ENCODE measurements at places on chromosomes 1 and 21. TPM values are rescaled to one million over a fixed set of nuclear protein-coding genes. Genes with fewer than 3 reads are reported as not detected.

- no peak for DNase-seq
These were observed 1.8 kb upstream of the KRTAP10-12 start for GRCh38 chr21:44695184-44695583.

DNA sequence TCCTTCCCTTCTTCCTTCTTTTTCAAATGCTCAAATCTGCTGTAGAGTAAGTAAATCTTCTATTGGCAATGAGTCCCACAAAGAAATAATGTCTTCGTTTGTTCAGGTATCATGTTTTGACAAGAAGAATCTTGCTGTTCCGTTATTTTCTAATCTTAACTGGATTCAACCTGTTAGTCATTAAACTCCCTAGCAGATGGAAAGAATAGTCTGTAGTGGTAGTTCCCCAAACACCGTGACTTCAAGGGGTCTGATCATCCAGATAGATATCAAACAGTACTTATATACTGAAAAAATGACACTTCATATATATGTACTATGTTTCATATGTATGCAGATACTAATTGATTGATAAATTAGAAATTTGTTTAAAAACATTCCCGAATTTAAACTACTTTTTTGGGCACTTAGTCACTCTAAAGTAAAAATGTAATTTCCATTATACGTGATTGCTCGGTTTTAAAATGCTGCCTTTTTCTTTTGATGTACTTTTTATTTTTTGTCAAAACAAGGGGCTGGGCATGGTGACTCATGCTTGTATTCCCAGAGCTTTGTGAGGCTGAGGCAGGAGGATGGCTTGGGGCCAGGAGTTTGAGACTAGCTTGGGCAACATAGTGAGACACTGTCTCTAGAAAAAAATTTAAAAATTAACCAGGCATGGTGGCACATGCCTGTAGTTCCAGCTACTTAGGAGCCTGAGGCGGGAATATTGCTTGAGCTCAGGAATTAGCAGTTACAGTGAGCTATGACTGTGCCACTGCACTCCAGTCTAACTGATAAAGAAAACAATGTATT lies 335.7 kb upstream of the SNX7 start:
- DNase-seq = peak; percentile 69

DNA sequence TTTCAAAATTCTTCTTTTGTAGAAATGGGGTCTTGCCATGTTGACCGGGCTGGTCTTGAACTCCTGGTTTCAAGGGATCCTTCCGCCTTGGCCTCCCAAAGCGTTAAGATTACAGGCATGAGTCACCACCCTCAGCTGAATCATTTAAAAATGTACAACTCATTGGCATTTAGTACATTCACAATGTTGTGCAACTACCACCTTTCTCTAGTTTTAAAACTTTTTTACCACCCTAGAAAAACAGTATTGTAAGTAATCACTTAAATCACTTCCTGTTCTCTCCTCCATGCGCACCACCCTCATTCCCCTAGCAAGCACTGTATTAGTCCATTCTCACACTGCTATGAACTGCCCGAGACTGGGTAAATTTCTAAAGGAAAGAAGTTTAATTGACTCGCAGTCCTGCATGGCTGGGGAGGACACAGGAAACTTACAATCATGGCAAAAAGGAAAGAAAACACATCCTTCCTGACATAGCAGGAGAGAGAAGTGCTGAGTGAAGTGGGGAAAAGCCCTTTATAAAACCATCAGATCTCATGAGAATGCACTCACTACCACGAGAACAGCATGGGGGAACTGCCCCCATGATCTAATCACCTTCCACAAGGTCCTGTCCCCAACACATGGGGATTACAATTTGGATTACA lies 14.4 kb upstream of the THEM5 start:
- DNase-seq = no peak

- no peak for DNase-seq
These were observed 15.9 kb upstream of the PADI1 start for GRCh38 chr1:17188889-17189631.

DNA sequence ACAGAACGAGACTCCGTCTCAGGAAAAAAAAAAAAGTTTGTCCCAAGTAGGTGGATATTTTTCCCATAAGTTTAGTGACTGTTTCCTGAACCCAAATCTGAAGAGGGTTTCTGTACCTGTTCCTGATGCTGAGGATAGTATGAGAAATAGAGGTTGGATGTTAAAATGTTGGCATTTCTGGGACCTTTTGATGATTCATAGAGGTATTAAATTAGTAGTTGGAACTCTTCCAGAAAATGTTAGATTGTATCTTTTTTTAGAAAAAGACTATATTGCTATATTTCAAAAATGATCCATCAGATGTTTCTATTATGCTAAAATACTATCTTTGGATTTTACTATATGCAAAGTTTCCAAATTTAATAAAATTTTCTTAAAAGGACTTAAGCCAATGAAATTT lies 2.9 kb upstream of the CENPL start:
- no peak for DNase-seq

Gene HTR6
- not detected for total RNA-seq

GRCh38 chr1:231808990-231809389 lies 182.4 kb downstream of the DISC1 start:
- DNase-seq = peak; percentile 12

- no peak for DNase-seq
These were observed 862.8 kb downstream of the KCNT2 start for GRCh38 chr1:195745189-195746010.

- DNase-seq = peak; percentile 12
These were observed 98.7 kb upstream of the RGS1 start for GRCh38 chr1:192476802-192477298.

Gene ANKRD65
- 1.7 TPM for total RNA-seq

- DNase-seq = no peak
These were observed 202.6 kb downstream of the NFIA start for GRCh38 chr1:61284936-61285335.

Gene SNRPE
- total RNA-seq = 51.5 TPM

DNA sequence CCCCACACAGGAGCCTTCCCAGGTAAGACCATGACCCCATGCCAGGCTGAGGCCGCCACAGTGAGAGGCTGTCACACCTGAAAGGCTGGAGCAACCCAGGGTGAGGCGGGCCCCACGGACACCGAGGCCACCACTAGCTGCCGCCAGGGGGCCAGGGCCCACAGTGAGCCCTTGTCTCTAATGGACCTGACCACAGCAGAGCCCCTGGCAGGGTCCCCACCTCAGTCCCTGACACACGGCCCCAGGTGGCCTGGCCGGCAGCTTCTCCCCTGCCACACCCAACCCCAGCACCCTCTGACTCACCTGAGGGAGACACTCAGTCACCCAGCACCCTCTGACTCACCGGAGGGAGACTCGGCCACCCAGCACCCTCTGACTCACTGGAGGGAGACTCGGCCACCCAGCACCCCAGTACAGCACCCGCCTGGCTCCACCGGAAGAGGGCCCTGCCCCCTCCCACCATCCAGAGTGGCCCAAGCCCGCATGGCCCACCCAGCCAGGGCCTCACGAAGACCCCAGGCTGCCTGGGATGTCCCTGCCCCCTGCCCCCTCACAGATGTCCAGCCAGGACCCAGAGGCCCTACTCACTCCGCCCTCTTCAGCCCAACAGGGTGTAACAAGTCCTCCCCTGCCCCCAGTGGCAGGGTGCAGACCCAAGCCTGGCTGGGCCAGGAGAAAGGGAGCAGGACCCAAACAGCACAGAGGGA lies 4.4 kb downstream of the DVL1 start:
- no peak for DNase-seq

DNA sequence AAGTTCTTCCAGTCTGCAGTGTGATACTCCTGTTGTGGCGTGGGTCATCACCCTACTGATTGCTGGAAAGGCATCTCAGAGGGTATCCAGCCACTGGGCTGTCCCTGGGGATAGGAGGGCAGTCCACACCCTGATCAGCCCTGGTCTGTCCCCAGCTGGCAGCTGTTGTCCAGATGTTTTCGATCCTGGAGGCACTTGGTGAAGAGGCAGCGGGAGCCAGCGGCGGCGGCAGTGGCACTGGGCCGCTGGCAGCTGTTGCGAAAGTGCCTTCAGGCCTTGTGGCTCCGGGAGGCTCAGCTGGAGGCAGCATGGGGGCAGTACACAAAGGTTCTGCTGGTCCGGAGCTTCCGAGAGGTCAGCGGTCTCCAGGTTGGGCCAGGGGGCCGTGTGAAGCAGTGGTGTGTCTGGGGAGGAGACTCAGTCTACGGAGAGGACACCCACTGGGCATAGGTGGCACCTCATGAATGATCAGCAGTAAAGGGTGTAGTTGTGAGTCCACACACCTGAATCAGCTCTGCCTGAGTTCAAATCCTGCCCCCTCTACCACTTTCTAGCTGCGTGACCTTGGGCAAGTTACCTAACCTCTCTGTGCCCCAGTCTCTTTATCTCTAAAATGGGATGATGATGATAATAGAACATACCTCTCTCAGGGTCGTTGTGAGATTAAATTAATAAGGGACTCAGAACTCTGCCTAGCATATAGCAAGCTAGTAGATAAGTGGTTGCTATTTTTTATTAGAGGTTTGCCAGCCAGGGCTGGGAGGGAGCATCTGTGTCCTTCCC lies 6.1 kb downstream of the C1orf167 start:
- no peak for DNase-seq

Gene CREB3L4
- 5.8 TPM for total RNA-seq

DNA sequence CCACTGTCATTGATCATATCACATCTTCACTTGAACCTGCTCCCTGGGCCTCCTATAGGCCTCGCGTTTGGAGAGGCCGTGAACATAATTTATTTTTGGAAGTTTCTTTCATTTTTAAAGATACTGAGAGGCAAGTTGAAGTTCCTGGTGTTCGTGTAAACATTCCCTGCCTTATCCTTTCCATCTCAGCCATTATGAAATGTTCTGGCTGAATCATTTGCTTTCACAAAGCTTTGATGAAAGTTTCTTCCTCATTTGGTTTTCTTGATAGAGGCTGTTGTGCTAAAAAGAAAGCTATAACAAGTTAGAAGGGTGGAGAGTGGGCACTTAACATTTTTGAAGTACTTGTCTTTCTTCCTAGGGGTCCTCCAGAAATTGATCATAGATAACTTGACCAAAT lies 15.5 kb downstream of the CAMTA1 start:
- no peak for DNase-seq

- no peak for DNase-seq
These were observed 7.9 kb downstream of the LYST start for GRCh38 chr1:235858766-235859165.

DNA sequence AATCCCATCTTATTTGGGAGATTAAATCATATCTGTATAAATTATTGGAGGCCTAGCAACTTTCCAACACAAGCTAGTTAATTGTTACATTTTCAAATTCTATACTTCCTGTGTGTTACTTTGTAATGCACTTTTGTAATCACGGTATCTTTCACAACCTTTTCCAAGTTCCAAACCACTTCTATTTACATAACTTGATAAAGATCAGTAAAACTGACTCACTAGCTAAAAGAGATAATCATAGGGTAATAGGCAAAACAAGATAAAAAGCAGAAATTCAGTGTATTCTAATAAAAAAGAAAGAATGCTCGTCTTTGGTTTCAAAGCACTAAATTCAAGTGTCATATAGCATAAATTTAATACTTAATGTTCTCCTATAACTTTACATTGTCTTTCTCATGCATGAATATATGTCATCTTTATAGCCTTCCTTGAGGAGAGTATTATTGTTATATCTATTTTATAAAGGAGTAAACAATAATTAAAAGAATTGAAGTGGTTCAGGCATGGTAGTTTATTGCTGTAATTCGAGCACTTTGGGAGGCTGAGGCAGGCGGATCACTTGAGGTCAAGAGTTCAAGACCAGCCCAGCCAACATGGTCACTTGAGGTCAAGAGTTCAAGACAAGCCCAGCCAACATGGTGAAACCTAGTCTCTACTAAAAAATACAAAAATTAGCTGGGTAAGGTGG lies 66.4 kb downstream of the RGS13 start:
- DNase-seq = peak; percentile 14

- peak; percentile 76 for DNase-seq
These were observed 20.5 kb downstream of the MAPKAPK2 start for GRCh38 chr1:206705191-206705590.

Gene TRIM67
- 1.2 TPM for total RNA-seq

DNA sequence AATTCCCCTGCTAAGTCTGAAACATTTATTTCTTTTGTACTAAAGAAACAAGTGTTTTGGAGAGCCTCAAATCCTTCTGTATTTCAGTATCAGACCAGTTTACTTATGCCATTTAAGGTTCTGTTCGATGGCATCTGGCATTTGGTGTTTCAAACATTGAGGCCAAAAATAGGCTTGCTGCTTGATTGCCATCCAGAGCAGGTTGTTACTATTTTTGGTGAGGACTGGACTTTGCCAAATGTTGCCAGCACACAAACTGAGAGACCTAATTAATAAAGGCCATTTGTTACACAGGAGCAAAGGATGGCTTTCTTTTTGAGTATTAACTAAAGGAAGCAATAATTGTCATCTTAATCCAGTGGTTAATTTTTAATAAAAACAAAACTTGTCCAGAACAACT lies 26.2 kb downstream of the VPS45 start:
- no peak for DNase-seq

DNA sequence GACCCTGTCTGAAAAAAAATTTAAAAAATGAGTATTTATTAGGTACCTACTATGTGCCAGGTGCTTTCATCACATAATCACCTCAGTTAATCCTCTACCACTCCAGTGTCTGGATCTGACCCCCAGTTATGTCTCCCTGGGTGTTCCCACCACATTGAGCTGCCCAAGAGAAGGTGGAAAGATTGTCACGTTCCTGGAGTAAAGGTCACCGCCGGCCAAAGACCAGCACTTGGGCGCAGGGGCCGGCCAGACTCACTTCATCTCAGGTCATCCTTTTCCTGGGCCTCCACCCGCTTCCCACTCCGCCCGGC lies 714 bp downstream of the PYCR2 start:
- no peak for DNase-seq

Data from umbilical cord (tissue), 2 donors.